ENCODE measurements at places on chromosomes 1 and 21. TPM values are rescaled to one million over a fixed set of nuclear protein-coding genes. Genes with fewer than 3 reads are reported as not detected.

GRCh38 chr1:116988908-116989307, 12.7 kb upstream of the CD101 start:
- peaks cover 11% of the 10 kb centered on the region for H3K4me1 ChIP-seq
- H3K27ac ChIP-seq: no peak overlapping the region
- no peaks in the 10 kb centered on the region for H3K27me3 ChIP-seq
- no peak for DNase-seq
- no peak overlapping the region for H3K4me3 ChIP-seq

DNA sequence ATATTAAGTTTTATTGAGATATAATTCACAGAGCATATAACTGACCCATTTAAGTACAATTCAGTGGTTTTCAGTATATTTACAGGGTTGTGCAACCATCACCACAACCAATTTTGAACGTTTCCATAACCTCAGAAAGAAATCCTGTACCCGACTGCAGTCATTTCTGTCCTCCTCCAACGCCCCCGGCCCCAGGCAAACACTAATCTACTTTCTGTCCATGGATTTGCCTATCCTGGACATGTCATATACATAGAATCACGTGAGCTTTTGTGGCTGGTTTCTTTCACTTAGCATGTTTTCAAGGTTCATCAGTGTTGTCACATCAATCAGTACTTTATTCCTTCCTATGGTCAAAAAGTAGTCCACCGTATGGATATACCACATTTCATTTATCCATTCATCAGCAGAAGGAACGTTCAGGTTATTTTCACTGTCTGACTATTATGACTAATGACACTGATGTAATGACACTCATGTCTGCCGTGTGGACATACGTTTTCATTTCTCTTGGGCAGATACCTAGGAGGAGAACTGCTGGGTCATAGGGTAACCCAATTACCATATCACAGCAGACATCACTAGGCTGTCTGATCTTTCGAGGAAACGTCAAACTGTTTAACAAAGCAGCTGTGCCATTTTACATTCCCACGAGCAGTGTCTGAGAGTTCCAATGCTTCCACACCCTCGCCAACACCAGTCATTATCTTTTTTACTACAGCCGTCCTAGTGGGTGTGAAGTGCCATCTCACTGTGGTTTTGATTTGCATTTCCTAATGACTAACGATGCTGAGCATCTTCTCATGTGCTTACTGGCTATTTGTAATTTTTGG, 30.8 kb downstream of the MRPL37 start:
- H3K27me3 ChIP-seq: no peaks in the 10 kb centered on the region
- no peak for DNase-seq
- peaks cover 3% of the 10 kb centered on the region for H3K36me3 ChIP-seq
- H3K4me3 ChIP-seq: no peak overlapping the region

GRCh38 chr1:28021064-28021463, 61.3 kb downstream of the XKR8 start:
- no peak for DNase-seq
- no peak overlapping the region for H3K27ac ChIP-seq
- H3K27me3 ChIP-seq: no peaks in the 10 kb centered on the region
- no peak overlapping the region for H3K4me3 ChIP-seq

DNA sequence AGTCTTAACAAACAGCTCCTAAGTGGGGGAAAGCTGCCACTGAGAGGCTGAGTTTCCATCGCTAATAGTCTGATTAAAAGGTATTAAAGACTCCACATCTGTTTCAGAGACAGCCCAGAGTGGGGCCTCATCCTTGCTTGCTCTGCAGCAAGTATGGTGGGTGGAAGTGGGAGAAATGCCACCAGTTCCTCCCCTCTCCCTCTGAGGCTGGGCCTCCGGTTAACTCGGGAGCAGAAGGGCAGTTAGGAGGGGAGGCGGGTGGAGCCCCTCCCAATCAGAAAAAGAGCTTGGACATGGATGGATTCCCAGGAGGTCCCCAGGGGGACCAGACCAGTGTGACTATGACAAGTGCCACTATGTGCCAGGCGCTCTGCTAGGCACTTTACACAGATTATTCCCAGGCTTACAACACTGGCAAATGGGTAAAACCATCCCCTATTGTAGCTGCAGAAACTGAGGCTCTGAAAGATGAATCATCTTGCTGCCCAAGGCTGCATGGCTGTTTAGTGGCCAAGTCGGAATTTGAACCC, 11.4 kb upstream of the ASCL5 start:
- H3K4me1 ChIP-seq: no peaks in the 10 kb centered on the region
- peaks cover 8% of the 10 kb centered on the region for H3K36me3 ChIP-seq
- H3K4me3 ChIP-seq: no peak overlapping the region
- H3K27me3 ChIP-seq: no peaks in the 10 kb centered on the region
- no peak overlapping the region for H3K27ac ChIP-seq
- DNase-seq: no peak

DNA sequence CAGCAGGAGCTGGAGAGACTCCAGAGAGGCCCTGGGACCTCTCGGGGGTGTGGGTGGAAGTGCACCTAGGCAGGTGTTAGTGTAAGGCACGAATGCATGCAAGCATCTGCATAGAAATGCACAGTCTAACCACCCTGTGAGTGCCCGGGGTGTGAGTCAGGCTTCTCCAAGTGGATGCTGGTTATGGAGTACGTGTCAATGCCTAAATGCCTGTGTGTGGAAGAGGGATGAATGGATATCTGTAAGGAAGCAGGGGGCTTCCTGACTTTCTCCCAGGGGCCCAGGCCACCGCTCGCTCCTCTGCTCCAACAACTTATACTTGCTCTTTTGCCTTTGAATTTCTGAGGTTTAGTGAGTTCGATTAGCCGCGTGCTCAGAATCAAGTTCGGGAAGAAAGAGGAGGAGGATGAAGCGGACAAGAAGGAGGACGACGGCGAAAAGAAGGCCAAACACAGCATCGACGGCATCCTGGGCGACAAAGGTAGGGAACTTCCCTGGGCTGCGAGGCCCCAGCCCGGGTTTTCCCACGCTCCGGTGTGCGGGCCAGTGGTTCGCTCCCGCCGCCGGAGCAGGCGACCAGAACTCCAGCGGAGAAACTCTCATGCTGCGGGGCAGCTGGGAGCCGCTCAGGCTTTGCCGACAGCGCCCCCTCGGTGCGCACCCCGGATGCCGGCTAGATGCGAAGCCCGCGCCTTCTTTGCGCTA, 5.4 kb downstream of the PAX7 start:
- no peak overlapping the region for H3K27ac ChIP-seq
- no peak for DNase-seq
- peaks cover 30% of the 10 kb centered on the region for H3K27me3 ChIP-seq
- no peak overlapping the region for H3K4me3 ChIP-seq

- no peak overlapping the region for H3K27ac ChIP-seq
- H3K4me3 ChIP-seq: no peak overlapping the region
- DNase-seq: no peak
- no peaks in the 10 kb centered on the region for H3K36me3 ChIP-seq
Observed at GRCh38 chr1:46152016-46152415, 19.6 kb upstream of the PIK3R3 start.

- no peaks in the 10 kb centered on the region for H3K4me1 ChIP-seq
- H3K36me3 ChIP-seq: no peaks in the 10 kb centered on the region
- H3K4me3 ChIP-seq: no peak overlapping the region
- no peak overlapping the region for H3K27ac ChIP-seq
Observed at GRCh38 chr1:114690148-114690547, 5.2 kb downstream of the AMPD1 start.

DNA sequence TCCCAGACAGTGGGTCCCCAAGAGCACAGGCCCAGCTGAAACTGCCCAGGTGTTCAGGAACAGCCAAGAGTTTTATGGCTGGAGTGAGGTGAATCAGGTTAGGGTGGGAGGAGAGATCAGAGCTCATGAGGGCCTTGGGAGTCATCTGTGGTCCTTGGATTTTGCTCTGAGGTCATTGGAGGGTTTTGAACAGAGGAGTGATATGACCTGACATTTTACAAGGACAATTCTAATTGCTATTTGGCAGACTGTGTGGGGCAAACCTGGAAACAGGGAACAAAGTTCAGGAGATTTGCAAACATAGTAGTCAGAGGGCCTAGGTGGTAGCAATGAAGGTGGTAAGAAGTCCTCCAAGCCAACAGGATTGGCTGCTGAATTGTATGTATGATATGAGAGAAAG, 31.1 kb upstream of the LRRN2 start:
- H3K27me3 ChIP-seq: no peaks in the 10 kb centered on the region
- no peak overlapping the region for H3K27ac ChIP-seq
- H3K4me3 ChIP-seq: no peak overlapping the region
- H3K36me3 ChIP-seq: no peaks in the 10 kb centered on the region

- H3K4me3 ChIP-seq: no peak overlapping the region
- no peaks in the 10 kb centered on the region for H3K27me3 ChIP-seq
- no peaks in the 10 kb centered on the region for H3K36me3 ChIP-seq
- no peak for DNase-seq
Observed at GRCh38 chr1:219188331-219188803, 14.7 kb downstream of the LYPLAL1 start.

The UBXN10 gene
- total RNA-seq: 3.5 TPM

The CLCA2 gene
- total RNA-seq: not detected

The TRAF3IP3 gene
- 287 TPM for total RNA-seq

The TARS2 gene
- total RNA-seq: 44.9 TPM

The TACSTD2 gene
- total RNA-seq: not detected

The RHD gene
- 0.21 TPM for total RNA-seq

Data from natural killer cell (primary cell).